ENCODE measurements at places on chromosomes 7 and 10. TPM values are rescaled to one million over a fixed set of nuclear protein-coding genes. Genes with fewer than 3 reads are reported as not detected.

The FAM24B gene
- 6.4 TPM for total RNA-seq

The DOCK1 gene
- total RNA-seq, result 97.7 TPM

The PAPOLB gene
- 0.29 TPM for total RNA-seq

The MYO1G gene
- total RNA-seq, result 6.0 TPM

The FOXI2 gene
- 1.1 TPM for total RNA-seq

The ADAMTS14 gene
- total RNA-seq, result 2.1 TPM

The LLCFC1 gene
- not detected for total RNA-seq

The CDK1 gene
- total RNA-seq, result 2.4 TPM

The LIPN gene
- not detected for total RNA-seq

The EBLN1 gene
- not detected for total RNA-seq

The MACC1 gene
- 35.2 TPM for total RNA-seq

The KNDC1 gene
- total RNA-seq, result 2.2 TPM

The CDH23 gene
- total RNA-seq, result 79.3 TPM
